ENCODE measurements at places on chromosomes 4 and X.

DNA sequence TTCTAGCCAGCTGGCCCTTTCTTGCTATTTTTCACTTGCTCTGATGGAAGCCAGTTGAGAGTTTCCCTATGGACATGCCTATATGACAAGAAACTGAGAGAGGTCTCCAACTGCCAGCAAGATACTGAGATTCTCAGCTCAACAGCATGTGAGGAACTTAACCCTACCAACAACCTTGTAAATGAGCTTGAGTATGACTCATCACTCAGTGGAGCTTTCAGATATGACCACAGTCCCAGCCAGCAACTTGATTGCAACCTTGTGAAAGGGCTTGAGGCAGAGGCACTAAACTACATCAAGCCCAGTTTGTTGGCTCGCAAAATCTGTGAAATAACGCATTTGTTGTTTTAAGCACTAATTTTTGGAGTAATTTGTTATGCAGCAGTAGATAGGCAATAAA, 175.8 kb downstream of the COMMD8 start:
- no peak for DNase-seq

GRCh38 chr4:118587116-118587831, 97.9 kb upstream of the METTL14 start:
- DNase-seq: no peak

GRCh38 chr4:145278341-145279121, 98.1 kb upstream of the OTUD4 start:
- no peak for DNase-seq

DNA sequence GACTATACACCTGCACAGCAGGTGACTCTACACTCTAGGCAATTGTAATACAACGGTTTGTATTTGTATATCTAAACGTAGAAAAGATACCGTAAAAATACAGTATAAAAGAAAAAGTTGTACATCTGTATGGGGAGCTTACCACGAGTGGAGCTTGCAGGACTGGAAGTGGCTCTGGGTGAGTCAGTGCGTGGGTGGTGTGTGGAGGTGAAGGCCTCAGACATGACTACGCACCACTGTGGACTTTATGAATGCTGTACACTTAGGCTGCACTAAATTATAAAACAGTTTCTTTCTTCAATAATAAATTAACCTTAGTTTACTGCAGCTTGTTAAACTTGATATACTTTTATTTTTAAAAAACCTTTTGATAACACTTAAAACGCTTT, 85.0 kb upstream of the FAT1 start:
- DNase-seq: no peak

All from large intestine (tissue), 12 donors.